Lower leg skin (tissue), 4 donors: ENCODE measurements at places on chromosomes 12 and 14.

DNA sequence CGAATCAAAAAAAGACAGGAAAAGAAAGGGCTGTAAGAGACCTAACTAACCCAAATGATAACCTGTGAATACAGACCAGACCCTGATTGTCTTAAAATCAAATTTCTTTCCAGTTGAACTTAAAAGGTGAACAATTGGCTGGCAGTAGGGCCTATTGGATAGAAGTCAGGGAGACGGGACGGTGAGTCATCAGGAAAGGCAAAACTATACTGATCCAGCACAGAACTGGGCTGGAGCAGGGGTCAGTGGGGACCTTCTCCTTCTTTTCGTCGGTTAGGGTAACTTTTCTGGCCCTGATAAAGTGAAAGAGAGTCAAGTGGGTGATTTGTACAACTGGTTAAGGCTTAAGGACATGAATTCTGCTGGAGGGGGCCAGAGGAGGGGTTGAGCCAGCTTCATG, 84.9 kb upstream of the OTX2 start:
- no peak for DNase-seq

GRCh38 chr12:79299447-79300198, 391.1 kb downstream of the PAWR start:
- no peak for DNase-seq

DNA sequence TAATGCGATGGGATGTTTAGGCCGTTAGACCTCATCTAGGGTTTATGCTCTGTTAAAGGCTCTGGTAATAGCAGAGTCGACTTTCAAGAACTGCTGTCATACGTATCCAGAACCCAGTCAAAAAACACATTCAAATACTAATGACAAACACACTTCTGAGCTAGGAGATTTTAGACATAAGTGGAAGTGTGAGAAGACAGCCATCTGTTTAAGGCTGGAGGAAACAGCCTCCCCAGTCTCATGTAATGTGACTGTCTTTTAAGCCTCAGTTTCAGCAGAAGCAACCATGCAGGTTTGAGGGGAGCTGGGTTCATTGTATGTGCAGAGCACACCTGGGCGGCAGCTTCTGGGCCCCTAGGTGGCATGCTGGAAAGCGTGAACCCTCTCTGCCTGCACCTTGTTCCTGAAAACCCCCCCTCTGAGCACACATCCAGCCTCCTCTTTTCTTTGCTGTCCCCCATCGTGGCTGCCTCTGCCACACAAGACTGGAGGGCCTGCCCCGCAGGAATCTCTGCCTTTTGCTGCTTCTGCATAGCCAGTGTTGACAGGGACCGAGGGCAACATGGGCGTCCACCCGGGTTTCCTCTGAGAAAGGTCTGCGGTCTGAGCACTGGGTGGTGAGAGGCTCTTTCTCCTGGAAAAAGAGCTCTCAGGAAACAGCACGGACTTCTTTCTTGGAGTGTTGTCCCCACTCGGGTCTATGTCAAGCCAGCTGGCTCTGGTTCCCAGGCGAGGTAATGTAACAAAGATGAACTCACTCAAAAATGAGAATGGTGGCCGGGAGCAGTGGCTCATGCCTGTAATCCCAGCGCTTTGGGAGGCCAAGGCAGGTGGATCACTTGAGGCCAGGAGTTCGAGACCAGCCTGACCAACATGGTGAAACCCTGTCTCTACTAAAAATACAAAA, 11.6 kb downstream of the WNT5B start:
- no peak for DNase-seq

- DNase-seq, result no peak
Measured at GRCh38 chr14:91963465-91963864, 16.0 kb upstream of the FBLN5 start.
